Stimulated activated CD4-positive, alpha-beta T cell treated with anti-CD3 and anti-CD28 coated beads, Interleukin-1b, Interleukin-23, amount 100 ng/mL, for 48 hours (primary cell): ENCODE measurements at places on chromosomes 3 and 15.

- no peak for DNase-seq
These were observed 267.3 kb downstream of the FOXP1 start for GRCh38 chr3:71316066-71316777.

GRCh38 chr15:68789091-68789490 lies 31.6 kb downstream of the ANP32A start:
- no peak for DNase-seq

GRCh38 chr15:91897585-91898372 lies 44.3 kb downstream of the SLCO3A1 start:
- no peak for DNase-seq

- DNase-seq = no peak
These were observed 36.8 kb downstream of the TMEM40 start for GRCh38 chr3:12722226-12722625.

DNA sequence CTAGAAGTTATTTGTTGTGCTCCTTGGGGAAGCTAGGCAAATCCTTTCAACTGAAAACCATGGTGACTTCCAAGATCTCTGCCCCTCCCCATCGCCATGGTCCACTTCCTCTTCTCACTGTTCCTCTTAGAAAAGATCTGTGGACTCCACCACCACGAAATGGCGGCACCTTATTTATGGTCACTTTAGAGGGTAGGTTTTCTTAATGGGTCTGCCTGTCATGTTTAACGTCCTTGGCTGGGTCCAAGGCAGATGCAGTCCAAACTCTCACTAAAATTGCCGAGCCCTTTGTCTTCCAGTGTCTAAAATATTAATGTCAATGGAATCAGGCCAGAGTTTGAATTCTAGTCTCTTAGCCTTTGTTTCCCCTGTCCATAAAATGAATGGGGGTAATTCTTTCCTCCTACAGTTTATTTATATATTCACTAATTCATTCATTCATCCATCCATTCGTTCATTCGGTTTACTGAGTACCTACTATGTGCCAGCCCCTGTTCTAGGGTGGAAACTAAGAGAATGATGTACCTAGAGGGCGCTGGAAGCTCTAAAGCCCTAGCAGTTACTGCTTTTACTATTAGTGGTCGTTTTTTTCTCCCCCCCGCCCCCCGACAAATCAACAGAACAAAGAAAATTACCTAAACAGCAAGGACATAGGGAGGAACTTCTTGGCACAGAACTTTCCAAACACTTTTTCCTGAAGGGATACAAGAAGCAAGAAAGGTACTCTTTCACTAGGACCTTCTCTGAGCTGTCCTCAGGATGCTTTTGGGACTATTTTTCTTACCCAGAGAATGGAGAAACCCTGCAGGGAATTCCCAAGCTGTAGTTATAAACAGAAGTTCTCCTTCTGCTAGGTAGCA lies 657 bp downstream of the PATL2 start:
- no peak for DNase-seq

- DNase-seq = no peak
These were observed 23.8 kb downstream of the CYFIP1 start for GRCh38 chr15:22956257-22956977.

GRCh38 chr3:64533617-64534317 lies 154.0 kb downstream of the ADAMTS9 start:
- peak; percentile 57 for DNase-seq

DNA sequence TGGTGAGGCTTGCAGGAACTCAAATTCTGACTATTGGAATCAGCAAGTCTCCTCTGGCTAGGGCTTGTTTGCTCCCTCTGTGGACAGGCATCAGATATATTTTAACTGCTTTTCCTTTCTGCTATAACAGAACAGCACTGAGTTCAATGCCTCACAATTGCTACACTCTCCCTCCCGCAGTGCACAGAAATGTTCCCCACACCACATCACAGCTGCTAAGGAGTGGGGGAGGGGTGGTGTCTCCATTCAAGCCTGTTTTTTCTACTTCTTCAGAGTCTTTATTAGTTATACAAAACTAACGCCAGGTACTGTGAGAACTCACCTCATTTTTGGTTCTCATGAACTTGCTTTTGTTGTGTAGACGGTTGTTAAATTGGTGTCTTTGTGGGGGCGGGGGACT lies 68.5 kb downstream of the BCHE start:
- no peak for DNase-seq

DNA sequence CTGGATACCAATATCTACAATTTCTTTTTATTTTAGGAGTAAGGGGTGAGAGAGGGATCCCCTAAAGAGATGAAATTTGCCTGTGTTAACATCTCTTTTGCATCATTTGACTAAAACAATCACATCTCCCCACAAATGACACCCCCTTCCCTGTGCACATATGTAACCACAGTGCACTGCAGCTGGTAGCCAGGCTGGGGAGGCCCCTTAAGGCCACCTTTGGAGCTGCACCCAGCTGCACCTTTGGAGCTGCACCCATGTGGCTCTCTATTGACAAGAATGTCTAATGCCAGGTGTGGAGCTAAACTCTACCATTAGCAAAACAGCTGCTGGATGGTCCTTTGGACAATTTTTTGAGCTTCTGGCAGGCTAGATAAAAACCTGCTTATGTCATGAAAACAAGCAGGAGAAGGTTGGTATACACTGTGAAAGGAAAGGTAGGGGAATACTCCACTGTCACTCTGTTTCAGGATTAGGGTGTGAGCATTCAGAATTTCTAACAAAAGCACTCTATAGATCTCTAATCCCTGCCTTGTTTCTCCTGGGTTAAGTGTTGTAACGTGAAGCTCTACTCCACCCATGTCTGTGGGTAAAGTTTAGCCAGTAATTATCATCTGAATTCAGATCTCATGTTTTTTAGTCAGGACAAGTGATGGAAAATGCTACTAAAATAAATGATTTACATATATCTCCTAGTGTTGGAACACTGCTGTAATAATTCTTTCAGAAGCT lies 52.1 kb downstream of the TFG start:
- no peak for DNase-seq

DNA sequence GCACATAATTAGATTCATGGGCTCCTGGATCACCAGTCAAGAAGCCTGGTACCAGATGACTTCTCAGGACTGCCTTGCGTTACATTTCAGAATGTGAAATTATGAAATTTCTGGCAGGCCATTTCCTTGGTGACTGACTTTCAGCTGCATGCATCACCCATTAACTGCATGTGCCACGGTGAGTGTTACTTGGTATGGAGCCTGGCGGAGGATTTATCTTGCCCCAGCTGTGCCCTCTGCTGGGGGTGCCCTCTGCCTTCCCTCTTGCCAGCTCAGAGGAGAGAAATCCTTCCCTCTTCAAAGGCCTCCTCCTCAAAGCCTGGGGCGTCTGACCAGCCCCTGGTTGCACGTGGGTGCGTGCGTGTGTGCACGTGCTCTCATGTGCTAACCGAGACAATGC lies 57.7 kb upstream of the CTSH start:
- no peak for DNase-seq

- DNase-seq = no peak
These were observed 120.0 kb downstream of the ATP1B3 start for GRCh38 chr3:141996437-141996836.

- no peak for DNase-seq
These were observed 20.6 kb downstream of the COPS2 start for GRCh38 chr15:49134683-49135341.

DNA sequence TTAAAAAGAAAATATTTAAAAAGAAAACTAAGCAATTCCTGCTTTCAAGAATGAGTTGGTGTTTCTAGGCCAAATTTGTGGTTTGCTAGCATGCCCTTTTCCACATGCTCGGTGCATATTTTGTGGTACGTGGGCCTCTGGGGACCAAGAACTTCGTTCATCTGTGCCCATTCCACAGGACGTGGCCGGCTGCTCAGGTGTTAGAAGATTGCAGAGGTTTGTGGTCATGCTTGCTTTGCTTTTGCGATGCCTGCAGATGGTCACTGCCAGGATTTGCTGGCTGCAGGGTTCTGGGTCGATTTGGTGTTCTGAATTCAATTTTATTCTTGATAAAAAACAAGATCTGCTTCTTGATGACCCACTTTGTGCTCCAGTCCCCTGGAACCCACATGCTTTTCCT lies 7.5 kb downstream of the PSTPIP1 start:
- DNase-seq = no peak

GRCh38 chr3:178771511-178771910 lies 235.3 kb downstream of the KCNMB2 start:
- no peak for DNase-seq

DNA sequence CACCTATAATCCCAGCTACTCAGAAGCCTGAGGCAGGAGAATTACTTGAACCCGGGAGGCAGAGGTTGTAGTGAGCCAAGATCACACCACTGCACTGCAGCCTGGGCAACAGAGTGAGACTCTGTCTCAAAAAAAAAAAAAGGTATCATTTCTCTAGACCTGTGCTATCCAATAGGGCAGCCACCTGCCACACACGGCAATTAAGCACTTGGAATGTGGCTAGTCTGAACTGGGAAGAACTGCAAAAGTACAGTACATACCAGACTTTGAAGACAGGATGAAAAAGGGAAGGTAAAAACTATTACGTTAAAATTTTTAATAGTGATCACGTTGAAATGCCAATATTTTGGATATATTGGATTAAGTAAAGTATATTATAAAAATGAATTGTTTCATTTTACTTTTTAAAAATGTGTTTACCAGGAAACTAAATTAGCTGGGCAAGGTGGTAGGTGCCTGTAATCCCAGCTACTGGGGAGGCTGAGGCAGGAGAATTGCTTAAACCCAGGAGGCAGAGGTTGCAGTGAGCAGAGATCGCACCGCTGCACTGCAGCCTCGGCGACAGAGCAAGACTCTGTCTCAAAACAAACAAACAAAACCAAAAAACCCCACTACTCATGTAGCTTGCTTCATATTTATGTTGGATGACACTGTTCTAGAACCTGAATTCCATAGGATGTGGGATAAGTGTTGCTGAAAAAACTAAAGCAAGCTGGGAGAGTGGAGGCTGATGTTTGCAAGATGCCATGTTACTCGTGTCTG lies 2.3 kb downstream of the CYP8B1 start:
- DNase-seq = no peak

DNA sequence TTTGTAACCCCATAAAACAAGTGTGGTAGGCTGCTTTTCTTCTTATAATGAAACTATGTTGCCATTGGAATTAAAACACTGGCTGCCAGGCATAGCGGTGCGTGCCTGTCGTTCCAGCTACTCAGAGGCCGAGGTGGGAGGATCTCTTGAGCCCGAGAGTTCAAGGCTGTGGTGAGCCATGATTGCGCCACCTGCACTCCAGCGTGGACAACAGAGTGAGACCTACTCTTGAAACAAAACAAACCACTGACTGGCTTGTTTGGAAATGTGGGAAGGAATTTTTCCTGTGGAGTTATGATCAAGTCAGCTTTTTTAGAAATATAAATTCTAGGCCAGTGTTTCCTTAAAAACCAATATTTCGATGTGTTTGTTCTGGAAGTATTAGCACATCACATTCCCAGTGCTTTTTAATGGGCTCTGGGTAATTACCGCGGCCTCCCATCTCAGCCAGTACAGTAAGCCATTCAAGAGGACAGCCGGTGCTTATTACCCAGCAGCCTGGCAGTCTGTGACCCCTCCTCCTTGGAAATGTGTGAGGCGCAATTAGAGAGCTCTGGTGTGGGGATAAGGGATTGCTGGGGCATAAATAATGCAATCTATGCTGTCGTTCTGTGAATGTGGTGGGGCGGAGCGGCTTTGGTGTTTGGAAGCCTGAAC lies 58.3 kb upstream of the TRAK1 start:
- no peak for DNase-seq

DNA sequence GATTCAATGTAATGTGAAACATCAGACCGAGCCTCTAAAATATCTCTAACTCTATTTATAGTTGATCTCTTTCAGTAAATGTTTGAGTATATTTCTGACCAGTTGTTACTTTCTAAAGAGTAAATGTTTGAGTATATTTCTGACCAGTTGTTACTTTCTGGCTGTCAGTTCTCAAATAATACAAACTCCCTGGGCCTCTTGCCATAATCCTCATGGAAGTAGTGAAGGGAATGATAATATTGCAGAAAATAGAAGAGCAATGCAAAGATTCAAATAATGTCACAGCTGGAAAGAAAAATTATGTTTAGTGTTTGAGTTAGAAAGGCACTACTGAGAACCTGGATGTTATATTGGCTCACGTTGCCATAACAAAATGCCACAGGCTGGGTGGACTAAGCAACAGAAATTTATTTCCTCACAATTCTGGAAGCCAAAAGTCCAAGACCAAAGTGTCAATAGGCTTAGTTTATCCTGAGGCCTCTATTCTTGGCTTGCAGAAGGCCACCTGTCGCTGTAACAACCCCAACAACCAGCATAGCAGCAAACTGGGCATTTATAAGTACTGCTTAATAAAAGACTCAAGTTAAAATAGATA lies 470.6 kb upstream of the BCHE start:
- DNase-seq = no peak

GRCh38 chr15:50365971-50366370 lies 11.0 kb upstream of the GABPB1 start:
- DNase-seq = no peak

DNA sequence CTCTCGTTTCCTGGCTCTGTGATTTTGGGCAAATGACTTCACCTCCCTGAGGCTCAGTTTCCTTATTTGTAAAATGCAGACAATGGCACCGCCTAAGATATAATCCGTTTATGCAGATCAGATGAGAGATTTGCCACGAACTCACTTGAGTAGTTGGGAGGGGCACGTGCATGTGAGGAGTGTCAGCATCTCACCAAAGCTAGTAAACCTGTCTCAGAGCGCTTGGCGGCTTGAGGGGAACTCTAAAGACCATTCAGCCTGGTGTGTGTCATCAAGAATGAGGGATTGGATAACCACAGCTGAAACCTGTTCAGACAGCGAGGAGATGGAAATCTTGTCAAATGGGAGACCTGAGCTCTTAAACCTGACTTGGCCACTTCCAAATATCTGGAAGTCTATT lies 48.7 kb downstream of the BDH1 start:
- DNase-seq = no peak

DNA sequence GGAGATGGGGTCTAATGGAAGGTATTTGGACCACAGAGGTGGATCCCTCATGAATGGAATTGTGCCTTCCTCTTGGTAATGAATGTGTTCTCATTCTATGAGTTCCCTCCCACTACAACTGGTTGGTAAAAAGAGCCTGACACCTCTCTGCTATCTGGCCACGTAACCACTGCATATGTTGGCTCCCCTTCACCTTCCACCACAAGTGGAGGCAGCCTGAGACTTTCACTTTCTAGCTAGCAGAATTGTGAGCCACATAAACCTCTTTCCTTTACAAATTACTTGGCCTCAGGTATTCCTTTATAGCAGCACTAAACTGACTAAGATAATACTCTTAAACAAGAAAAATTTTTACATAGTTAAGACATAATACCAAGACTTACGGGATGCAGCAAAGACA lies 155.3 kb downstream of the NR1I2 start:
- DNase-seq = peak; percentile 64

- DNase-seq = no peak
These were observed 153.4 kb downstream of the ERC2 start for GRCh38 chr3:56314842-56315241.

- DNase-seq = no peak
These were observed 71.2 kb downstream of the CYP19A1 start for GRCh38 chr15:51267051-51267702.
